ENCODE measurements at places on chromosomes 1 and 21.

DNA sequence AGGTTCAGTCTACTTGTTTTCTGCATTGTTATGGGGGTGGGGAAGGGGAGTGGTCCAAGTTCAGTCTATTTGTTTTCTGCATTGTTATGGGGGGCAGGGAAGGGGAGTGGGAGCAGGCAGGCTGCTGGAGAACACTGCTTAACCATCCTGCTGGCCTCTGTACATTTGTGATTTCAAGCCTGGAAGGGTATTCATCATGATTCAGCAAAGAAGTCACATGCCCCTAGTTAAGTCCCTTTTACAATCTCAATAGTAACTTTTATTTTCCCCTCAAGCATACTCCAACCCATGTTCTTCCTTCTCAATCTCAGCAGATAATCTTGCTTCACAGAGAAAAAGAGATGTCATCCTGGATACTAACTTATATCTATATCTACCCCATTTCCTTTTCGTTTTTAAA is 7.9 kb downstream of the LYST start:
- DNase-seq = no peak

- DNase-seq = no peak
These were observed 71.7 kb downstream of the JAK1 start for GRCh38 chr1:64894438-64895196.

- no peak for DNase-seq
These were observed 13.7 kb downstream of the ALX3 start for GRCh38 chr1:110056776-110057175.

- peak; percentile 17 for DNase-seq
These were observed 1.3 kb upstream of the SLC16A1 start for GRCh38 chr1:112957133-112957812.

GRCh38 chr1:111867868-111868440 is 112.3 kb downstream of the DDX20 start:
- DNase-seq = no peak

- no peak for DNase-seq
These were observed 231.1 kb downstream of the DISC1 start for GRCh38 chr1:231857609-231858135.

DNA sequence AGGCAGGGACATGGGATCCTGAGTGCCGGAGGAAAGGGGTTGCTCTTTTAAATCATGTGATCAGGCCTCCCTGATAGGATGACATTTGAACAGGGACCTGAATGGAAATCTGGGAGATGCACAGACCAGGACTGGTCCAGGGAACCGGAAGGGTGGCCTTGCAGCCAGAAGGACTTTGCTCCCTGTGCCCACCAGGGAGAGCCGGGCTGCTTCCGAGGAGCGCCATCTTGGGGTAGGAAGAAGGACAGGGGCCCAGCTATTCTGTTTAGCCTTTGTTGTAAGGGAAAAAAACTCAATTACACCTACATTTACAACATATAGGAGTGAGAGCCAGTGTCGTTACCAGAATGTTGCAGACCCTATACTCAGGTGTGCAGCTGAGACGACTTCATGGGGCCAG is 5.5 kb downstream of the KLHDC7A start:
- no peak for DNase-seq

GRCh38 chr1:200628223-200628881 is 7.8 kb upstream of the KIF14 start:
- DNase-seq = no peak

DNA sequence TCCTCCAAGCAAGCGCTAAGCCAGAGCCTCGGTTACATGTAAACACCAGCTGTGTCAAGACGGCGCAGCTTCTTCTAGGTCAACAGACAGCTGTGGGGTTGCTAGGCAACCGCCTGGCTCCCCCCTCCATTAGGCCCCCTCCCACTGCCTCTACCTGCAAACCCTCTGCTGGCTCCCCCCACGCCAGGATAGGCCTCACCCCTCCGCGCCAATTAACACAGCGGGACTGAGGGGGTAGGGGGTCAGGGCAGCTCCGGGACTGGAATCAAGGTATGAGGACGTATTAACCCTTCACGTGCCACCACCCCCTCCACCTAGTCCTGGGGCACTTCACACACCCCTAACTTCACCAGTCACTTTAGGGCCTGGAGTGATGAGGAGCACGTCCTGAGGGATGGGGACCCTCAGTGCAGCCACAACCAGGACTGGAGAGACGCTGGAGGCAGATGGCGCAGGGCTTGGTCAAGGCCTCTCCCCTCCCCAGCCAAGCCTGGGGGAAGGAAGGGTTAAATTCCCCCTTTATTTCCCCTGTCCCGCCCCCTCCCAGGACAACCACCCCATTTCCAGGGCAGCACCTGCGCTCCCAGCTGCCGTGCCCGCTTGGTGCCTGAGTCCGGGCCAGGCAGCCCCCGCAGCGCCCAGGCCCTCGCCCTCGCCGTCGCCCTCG is 37.4 kb upstream of the WASF2 start:
- peak; percentile 37 for DNase-seq

GRCh38 chr1:59015708-59016107 is 231.9 kb upstream of the JUN start:
- no peak for DNase-seq

GRCh38 chr1:23249787-23250454 is 32.6 kb upstream of the HTR1D start:
- DNase-seq = no peak

GRCh38 chr1:167996266-167996665 is 59.4 kb upstream of the MPC2 start:
- DNase-seq = no peak

GRCh38 chr1:160158031-160158430 is 6.6 kb downstream of the ATP1A4 start:
- DNase-seq = no peak

GRCh38 chr1:17060306-17060749 is 6.5 kb upstream of the SDHB start:
- DNase-seq = no peak

DNA sequence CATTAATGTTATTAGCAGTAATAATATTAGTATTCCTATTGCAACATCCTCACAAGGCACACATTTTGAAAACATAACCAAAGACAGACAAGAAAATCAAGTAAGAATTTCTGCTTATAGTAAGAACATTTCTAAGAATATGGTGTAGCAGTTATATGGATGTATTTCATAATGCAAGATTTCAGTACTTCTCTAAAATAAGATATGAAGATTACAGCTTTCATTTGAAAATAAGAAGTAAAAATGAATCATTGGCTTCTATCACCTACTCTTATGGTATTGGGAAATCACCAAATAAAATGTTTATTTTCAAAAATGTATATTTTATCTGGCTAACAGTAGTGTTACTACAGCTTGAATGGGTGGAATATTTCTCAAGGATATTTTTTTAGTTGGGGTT is 103.8 kb upstream of the USP25 start:
- DNase-seq = no peak

GRCh38 chr1:161945306-161946060 is 78.2 kb downstream of the OLFML2B start:
- no peak for DNase-seq

DNA sequence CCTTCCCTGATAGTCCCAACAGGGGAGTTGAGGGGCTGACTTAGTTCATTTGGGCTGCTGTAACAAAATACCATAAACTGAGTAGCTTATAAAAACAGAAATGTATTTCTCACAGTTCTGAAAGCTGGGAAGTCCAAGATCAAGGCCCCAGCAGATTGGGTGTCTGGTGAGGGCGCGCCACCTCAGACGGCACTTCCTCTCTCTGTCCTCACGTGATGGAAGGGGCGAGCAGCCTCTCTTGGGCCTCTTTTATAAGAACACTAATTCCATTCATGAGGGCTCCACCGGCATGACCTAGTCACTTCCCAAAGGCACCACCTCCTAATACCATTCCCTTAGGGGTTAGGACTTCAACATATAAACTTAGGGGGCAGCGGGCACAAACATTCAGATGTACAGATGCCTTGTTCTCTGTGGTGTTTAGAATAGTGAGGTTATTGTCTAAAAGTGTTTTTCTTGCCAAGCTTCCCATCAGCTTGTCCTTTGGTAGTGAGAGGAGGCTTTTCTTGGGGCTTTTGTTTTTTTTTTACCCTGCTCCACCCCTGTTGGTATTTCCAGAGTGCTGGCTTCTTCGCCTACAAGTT is 20.3 kb downstream of the NIPAL3 start:
- DNase-seq = no peak

- no peak for DNase-seq
These were observed 32.6 kb upstream of the EPHA8 start for GRCh38 chr1:22530715-22531114.

DNA sequence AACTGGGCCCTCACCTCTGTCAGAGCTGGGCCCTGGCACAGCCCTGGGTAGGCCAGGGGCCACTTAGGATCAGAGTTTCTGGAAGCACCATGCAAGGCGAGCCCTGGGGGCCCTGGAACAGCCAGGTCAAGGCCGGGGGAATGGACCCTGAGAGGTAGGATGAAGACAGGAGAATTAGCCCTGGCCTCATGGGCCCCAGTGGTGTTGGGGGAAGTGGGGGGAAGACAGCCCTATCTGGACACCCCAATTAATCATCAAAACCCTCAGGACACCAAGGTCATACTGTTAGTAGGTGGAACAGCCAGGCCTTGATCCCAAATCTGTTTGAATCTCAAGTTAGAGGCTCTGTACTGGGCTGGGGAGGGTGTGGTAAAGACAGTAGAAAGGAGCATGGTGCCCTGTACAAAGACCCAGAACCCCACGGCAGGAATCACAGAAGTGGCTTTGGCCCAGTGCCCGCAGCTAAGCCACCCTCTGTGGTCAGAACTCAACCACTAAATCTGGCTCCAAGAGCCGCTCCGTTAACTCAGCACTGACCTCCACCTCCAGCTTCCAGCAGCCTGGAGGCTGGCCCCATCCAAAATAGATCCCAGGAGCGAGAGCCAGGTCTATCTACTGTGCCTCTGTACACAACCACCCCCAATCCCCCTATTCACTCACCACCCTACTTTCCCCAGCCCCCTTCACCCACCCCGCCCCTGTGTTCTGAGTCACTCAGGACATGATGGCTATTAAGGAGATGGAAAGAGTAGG is 14.0 kb upstream of the TRIM63 start:
- no peak for DNase-seq

GRCh38 chr1:154586231-154586630 is 18.7 kb downstream of the CHRNB2 start:
- DNase-seq = no peak

DNA sequence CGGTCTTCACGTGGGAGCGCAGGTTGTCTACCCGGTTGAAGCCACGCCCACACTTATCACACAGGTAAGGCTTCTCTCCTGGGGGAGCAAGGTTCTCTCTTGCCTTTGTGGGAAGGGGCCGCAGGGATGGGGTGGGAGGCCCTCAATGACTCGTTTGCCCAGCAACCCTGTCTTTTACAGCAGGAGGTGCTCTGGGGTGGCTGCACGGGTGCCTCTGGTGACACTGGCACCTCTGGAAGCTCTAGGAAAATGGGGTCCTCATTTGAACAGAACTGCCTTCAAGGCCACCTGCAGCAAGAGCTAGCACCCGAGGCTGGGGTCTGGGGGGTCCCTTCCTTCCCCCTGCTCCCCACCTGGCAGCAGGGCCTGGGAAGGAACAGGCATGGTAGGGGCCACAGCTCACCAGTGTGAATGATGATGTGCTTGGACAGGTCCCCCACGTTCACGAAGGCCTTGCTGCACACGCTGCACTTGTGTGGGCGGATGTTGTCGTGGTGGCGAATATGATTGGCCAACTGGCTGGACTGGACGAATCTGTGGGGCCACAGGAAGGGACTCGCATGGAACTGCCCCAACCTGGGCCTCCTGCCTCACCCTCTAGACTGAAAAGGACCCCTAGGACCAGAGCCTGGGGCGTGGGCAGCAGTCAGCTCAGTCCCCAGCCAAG is 33.1 kb downstream of the ZBTB17 start:
- no peak for DNase-seq

- no peak for DNase-seq
These were observed 16.3 kb downstream of the PHGDH start for GRCh38 chr1:119727991-119728390.

- DNase-seq = no peak
These were observed 13.9 kb downstream of the RC3H1 start for GRCh38 chr1:174008269-174008668.

DNA sequence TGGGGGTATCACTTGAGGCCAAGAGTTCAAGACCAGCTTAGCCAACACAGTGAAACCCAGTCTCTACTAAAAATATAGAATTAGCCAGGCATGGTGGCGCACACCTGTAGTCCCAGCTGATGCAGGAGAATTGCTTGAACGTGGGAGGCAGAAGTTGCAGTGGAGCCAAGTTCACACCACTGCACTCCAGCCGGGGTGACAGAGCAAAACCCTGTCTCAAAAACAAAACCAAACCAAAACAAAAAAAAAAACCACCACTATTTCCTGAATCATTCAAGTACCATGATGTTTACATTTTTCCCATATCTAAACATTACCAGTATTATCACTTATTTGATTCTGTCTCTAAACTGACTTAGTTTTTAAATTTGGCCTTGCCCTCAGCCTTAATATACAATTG is 29.5 kb downstream of the TUT4 start:
- DNase-seq = no peak

GRCh38 chr1:22665752-22666151 is 12.7 kb downstream of the C1QB start:
- no peak for DNase-seq

DNA sequence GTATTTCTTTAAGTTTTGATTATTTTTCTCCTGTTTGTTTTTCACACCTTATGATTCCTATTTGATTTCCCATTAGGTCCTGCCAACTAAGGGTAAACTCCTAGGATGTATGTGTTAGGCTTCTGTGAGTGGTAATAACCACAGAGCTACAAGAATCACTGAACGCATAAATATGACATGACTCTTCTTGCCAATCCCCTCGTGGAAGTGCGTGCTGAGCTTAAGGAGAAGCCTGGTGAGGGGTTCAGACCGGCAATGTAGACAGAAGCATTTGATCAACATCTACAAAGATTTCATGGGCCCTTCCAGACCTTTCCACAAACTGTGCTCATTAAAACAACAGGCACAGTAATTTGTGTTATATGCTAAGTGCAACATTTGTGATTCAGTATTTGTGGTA is 273.8 kb upstream of the SNX7 start:
- no peak for DNase-seq

- no peak for DNase-seq
These were observed 565 bp downstream of the WLS start for GRCh38 chr1:68231627-68232288.

DNA sequence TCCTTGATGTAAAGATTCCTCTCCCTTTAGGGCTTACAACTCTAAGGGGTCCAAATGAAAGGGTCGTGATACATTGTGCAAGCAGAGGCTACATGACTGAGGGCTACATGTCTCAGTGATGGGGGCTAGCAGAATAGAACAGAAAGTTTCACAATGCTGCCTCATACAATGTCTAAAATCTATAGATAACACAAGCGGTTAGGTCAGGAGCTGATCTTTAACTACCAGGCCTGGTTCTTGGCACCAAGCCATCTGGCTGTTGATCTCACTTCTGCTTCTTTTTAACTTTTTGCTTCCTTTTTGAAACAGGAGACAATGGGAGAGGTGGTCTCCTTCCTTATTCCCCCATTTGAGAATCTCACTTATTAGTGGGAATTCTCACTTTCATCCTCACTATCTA is 710.2 kb downstream of the AMY1C start:
- no peak for DNase-seq

GRCh38 chr1:100719490-100719889 is at the start of gene VCAM1:
Gene VCAM1 (plus strand): TSS chr1:100719742. CDS start chr1:100719861, 119 bp downstream.
- no peak for DNase-seq

Measured in effector CD4-positive, alpha-beta T cell (primary cell).